ENCODE measurements at places on chromosomes 13 and 19.
A peak's percentile ranks its signal among the peaks of the same experiment; 100 is the strongest.

- no peak for DNase-seq
Measured at GRCh38 chr19:58521651-58522050, 2.0 kb upstream of the ZBTB45 start.

GRCh38 chr19:46009530-46010510, 13.0 kb downstream of the PGLYRP1 start:
- peak; percentile 73 for DNase-seq

DNA sequence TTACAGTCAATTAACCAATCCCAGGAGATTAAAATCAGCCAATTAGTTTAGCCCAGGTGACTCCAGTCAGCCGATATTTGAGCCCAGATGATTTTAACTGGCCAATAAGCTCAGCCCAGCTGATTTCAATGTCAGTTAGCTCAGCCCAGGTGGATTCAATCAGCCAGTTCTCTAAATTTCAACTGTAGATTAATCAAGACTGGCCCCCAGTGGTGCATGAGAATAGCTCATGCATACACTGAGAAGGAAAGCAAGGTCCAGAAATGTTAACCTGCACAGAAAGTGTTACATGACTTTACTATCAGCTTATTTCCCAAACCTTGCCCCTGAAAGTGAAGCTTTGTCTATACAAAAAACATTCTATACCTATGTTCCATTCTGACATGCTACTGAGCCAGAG, 55.4 kb upstream of the ZNF724 start:
- DNase-seq = no peak

GRCh38 chr19:53254411-53255341, at the start of gene ZNF677:
ZNF677 (minus strand) TSS chr19:53254873; CDS start chr19:53251550, 3,323 bp downstream.
- peak; percentile 76 for DNase-seq

GRCh38 chr19:1884719-1885334, 469 bp downstream of the ABHD17A start:
- DNase-seq = no peak

GRCh38 chr19:10260141-10260584, 8.1 kb downstream of the MRPL4 start:
- peak; percentile 91 for DNase-seq

GRCh38 chr13:51628059-51628852, 44.0 kb downstream of the WDFY2 start:
- no peak for DNase-seq

DNA sequence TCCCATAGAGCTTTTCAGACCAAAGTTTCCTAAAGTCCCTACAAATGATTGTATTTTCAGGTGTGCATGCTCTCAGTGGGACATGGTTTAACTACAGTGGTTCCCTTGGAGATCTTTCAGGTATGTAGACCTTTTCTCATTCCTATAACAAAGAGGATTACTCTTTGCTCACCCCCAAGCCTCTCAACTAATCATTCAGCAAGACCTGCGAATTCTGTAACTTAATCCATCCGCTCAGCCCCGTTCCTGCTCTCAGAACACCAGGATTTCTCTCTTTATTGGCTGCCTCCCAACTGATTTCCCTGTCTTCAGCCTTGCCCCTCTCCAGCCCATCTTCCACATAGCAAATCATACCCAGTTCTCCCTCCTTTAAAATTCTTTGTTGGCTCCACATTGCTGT, 253.6 kb downstream of the MTUS2 start:
- no peak for DNase-seq

GRCh38 chr19:4352701-4353121, 9.3 kb downstream of the MPND start:
- peak; percentile 55 for DNase-seq

DNA sequence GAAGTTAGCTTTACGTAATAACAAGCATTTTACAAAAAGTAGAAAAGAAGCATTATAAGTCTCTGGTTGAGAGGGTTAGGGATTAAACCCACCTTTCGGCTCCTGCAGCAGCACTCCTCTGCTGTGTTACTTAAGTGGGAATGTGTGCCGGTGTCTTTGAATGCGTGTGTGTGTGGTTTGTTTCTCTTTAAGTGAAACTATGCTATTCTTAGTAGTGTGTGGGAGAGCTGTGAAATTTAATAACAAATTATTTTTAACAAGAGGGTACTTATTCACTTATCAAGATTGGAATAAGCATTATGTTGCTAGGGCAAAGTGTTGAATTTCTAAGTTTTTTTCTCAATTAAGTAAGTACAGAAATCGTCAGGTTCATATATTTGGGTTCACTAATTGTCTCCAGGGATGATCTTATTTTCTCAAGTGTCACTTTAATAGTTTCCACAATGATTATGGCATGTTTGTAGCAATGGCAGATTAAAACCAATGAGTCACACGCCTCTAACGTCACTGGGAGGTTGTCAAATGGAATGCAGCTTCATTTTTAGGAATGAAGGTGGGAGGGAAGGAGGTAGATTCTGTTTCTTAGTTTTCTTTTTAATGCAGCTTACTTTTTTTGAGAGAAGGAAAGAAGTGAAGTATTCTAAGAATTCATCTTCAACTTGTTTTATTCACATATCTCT, 151.3 kb downstream of the LMO7 start:
- DNase-seq = peak; percentile 20

- no peak for DNase-seq
Measured at GRCh38 chr13:48144413-48145035, 49.6 kb upstream of the MED4 start.

DNA sequence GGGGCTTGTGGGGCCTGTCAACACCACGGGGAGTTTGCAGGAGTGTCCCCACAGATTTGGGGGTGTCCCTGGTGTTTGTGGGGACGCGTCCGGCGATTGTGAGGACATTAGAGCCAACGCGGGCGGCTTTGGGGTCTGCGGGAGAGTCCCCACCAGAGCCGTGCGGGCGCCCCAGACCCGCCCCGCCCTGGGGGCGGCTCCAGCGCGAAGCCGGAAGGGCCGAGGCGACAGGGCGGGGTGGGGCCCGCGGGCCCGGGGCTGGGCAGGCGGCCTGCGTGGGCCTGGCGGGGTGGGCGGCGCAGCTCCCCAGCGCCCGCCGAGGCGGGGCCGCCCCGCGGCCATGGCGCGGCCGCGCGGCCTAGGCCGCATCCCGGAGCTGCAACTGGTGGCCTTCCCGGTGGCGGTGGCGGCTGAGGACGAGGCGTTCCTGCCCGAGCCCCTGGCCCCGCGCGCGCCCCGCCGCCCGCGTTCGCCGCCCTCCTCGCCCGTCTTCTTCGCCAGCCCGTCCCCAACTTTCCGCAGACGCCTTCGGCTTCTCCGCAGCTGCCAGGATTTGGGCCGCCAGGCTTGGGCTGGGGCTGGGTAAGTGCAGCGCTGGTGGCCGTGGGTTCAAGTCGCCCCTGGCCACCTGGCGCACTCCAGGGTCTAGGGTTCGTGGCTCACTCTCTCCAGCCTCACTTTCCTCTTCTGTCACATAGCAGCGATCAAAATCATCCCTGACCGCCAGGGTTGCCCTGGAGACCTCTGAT, 10.3 kb downstream of the PDE4A start:
- no peak for DNase-seq

DNA sequence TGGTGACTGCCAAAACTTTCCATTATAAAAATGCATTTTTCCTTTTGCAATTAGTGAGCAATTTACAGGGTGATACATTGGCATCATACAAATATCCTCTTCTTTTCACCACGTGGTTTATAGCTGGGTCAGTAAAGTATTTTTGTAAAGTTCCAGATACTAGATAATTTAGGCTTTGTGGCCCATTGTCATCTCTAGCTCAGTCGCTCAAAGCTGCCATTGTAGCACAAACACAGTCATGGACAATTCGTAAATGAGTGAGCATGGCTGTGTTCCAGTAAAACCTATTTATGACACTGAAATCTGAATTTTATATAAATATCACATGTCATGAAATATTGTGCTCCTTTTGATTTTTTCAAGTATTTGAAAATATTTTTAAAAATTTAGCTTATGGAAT, 162.9 kb downstream of the USP12 start:
- DNase-seq = no peak

GRCh38 chr19:7789447-7789846, 26.4 kb downstream of the CLEC4M start:
- DNase-seq = no peak

DNA sequence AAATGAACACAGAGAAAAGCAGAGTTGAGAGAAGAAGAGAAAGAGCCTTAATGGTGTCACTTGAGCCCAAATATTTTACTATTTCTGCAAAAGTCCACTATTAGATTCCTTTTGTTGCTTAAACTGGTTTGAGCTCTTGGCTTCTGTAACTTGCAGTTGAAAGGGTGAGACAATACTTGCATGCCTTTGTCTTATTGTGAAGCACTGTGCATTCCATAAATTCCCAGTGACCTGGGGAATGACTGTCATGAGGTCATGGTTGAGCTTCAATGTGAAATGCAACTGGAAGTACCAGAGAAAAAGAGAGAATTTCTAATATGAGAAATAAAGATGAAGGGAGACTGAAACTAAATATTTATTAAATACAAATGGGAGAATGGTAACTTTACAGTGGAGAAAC, 310.9 kb downstream of the TDRD3 start:
- no peak for DNase-seq

DNA sequence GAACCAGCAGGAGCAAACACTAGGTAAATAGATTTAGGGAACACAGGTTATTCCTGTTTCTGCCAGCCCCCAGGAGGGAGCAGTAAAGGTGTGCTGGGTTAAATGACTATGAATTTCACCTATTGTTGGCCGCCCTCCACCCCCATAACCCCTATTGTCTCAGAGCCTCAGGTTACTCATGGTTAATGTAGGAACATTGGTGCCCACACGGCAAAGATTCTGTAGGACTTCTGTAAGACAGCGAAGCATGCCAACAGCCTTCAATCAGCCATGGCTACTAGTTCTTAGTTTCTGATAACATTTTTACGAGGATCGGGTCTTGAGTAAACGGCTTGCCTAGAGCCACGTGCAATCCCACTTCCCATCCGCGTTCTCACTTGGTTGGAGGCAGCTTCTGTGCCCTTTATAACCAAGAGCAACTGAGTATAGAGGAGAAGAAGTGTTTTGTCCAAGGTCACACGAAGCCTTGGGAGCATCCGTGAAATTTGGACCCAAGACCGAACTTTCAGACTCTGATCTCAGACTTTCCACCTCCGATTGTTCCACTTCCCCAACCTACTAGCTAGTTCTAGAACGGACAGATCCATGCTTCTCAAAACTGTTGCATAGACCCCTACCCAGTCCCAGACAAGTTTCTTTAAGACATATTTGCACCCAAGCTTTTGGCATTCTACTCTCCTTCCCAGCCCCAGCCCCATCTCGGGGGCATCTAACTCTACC, 5.1 kb upstream of the CACNG8 start:
- DNase-seq = no peak

DNA sequence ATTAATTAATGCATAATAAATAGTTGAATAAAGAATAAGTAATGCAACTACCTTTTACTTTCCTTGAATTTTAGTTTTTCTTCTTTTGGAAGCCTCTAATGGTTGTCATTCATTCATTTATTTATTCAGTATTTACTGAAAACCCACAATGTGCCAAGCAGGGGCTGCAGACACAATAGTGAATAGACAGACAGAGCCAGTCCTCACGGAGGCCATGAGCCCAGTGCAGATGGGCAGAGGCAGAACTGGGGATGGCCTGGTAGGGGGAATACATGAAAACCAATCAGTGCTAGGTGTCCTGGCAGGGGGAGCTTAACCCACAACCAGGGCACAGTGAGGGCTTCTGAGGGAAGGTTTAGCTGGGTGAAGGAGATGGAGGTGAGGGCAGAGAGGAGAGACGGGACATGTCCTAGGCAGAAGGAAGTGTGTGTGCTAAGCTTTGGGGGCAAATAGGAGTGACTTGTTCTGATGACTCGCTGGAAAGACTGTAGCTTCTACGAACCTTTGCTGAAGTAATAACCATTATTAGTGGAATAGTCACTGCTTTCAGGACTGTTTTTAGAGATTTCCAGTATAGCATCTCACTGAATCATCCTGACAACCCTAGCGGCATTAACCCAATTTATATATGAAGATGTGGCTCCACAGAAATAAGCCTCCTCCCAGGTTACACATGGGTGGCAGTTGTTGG, 55.9 kb downstream of the ERCC5 start:
- DNase-seq = peak; percentile 84

DNA sequence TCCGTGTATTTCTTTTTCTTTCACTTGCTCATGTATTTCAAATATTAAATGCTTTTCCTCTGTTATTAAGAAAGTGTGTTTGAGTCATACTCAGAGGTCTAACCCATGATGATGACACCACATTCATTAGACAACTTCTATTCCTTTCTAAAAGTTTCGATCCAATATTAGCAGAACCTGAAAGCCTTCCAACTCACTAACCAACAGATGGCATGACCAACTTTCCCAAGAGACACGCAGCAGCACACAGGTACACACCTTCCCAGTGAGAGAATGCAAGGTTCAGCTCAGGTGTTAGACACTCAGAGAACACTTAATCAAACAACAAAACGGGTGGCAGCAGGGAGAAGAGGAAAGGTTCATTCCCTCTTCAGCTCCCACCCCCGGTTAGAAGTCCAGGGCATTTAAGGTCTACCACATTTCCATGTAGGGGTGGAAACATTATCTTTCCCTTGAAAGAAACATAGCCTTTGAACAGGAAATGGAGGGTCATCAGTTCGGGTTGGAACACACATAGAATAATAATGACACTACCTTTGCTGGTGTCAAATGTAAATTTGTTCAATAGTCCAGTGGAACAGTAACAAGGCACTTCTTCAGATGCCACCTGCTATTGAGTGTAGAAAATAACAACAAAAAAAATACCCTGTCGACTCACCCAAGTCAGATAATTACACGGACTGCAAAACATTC, 404.2 kb downstream of the COG6 start:
- DNase-seq = no peak

DNA sequence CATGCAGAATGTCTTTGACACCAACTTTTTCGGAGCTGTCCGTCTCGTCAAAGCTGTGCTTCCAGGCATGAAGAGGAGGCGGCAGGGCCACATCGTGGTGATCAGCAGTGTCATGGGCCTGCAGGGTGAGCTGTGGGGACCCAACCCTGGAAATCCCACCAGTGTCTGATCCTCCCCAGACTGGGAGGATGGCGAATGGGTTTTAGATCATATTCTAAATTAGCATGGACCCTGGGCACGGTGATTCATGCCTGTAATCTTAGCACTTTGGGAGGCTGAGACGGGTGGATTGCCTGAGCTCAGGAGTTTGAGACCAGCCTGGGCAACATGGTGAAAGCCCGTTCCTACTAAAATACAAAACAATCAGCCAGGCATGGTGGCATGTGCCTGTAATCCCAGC, 5.5 kb downstream of the RDH8 start:
- no peak for DNase-seq

GRCh38 chr13:34547929-34548328, 394.1 kb upstream of the NBEA start:
- no peak for DNase-seq
